Left lobe of liver (tissue), 2 donors: ENCODE measurements at places on chromosomes 1 and 21. TPM values are rescaled to one million over a fixed set of nuclear protein-coding genes. Genes with fewer than 3 reads are reported as not detected.
A peak's percentile ranks its signal among the peaks of the same experiment; 100 is the strongest.

The AVPR1B gene
- not detected for total RNA-seq

The KDF1 gene
- total RNA-seq: 2.9 TPM

The UTS2 gene
- not detected for total RNA-seq

The KIF17 gene
- 1.5 TPM for total RNA-seq

The CACNA1S gene
- total RNA-seq: not detected

The SYTL1 gene
- 0.81 TPM for total RNA-seq

The GRIK1 gene
- total RNA-seq: 0.18 TPM

The RNU1-3 gene
- total RNA-seq: 1,159 TPM

The TTLL10 gene
- not detected for total RNA-seq

The OR2L13 gene
- total RNA-seq: not detected

The TMEM240 gene
- 0.98 TPM for total RNA-seq

The VAV3 gene
- total RNA-seq: 0.86 TPM

The SYT2 gene
- total RNA-seq: not detected

The CR1L gene
- 0.43 TPM for total RNA-seq

The SARS1 gene
- 80.0 TPM for total RNA-seq

The S100A8 gene
- total RNA-seq: 23.7 TPM

The TNFSF18 gene
- 0.08 TPM for total RNA-seq

The PTGFR gene
- total RNA-seq: 0.91 TPM

- no peak for DNase-seq
Measured at GRCh38 chr1:53461323-53462044, 2.3 kb downstream of the DMRTB1 start.

- no peak for DNase-seq
Measured at GRCh38 chr1:90357995-90358394, 359.1 kb downstream of the BARHL2 start.

DNA sequence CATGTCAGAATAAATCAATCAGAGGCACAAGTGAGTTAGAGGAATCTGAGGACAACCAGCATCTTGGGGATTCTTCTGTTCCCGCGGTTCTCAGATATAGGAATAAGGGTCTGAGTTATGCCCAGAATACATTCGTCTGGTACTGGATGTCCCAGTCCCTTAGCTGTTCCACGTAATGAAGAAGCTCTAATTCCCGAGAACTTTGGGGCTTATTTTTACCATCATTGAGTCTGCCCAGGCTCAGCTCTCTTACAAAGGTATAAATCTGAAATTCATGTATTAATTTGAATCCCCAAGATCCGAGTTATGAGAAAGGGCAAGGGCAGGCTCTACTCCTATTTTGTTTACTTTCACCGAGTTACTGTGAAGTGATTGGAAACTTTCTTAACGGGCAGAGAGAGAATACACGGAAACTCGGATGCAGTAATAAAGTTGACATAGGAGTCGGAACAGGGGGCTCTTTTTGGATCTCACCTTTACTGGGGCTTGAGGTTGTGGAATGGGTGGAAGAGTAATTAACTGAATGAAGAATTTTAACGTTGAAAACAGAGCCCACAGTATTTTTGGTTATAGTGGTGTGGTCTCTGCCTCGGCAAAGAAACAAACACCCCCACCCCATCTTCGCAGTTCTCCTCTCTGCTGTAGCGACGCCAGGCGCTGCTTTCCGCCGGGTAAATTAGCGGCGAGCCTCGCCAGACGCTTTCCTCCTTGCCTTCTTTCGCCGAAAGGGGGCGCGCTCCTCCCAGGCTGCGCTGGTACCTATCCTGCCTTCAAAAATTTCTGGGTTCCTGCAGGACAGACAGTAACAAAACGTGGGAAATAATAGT is 7.1 kb downstream of the PRRX1 start:
- DNase-seq: no peak

DNA sequence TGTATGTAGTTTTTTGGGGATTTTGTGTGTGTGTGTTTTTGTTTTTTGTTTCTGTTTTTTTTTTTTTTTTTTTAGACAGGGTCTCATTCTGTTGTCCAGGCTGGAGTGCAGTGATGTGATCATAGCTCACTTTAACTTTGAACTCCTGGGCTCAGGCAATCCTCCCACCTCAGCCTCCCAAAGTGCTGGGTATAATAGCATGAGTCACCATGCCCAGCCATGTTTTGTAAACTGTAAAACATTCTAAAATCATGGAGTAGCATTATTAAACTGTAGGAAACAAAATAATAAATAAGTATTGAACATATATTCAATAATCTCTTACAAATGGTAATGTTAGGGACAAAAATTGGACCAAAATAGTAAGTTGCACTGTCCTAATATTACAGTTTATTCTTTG is 124.0 kb downstream of the FAF1 start:
- no peak for DNase-seq

- no peak for DNase-seq
Measured at GRCh38 chr1:161844696-161845095, 78.6 kb downstream of the ATF6 start.

DNA sequence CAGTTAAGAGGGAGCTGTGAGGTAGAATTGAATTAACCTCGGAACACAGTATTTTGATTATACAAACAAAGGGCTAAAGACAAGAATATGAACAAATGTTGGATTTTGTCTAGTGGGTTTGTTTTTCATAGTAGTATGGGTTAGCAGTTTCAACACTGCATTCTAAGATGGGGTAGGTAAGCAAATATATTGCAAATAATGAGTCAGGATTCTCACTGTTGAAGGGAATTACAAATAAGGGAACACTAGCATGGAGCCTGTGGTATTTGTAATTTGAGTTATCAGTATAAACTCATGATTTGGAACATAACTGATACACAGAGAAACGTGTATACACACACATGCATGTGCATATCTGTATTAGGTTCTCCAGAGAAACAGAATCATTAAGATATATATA is 44.5 kb downstream of the CD55 start:
- DNase-seq: no peak

DNA sequence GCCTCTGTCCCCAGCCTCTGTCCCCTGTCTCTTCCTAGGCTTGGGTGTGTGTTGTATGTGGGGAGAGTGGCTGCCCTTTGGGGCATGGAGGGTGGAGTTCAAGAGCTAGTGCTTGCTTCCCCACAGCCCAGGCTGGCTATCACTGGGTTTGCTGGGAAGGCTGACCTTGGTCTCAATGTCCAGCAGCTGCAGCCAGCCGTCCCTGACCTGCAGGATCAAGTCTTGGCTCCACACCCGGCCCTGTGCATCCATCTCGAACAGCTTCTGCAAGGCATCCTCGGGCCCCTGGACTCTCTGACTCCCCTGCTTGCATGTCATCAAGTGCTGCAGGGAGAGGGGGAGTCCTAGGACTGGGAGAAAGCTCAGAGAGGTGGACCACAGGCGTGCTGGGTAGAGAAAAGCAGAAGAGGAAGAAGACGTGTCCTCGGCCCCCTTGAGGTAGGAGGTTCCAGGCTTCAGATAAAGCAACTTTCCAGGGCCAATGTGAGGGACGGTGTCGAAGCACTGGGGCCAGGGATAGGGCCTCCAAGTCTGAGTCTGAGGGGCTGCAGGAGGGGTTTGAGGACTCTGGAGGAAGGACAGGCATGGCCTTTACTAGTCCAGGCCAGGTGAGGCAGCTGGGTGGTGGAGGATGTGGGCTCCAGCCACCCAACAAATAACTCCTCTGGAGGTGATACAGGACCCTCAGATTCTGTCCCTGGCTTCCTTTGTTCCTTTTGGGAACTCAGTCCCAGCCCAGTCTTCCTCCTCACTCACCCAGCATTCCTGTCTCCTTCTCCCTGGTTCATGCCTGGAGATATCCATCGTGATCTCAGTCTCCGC is 4.0 kb downstream of the EPS8L3 start:
- DNase-seq: peak; percentile 26

GRCh38 chr21:40404396-40404800 is 442.6 kb downstream of the DSCAM start:
- no peak for DNase-seq

- DNase-seq: no peak
Measured at GRCh38 chr1:84366786-84367185, 31.5 kb upstream of the DNASE2B start.

DNA sequence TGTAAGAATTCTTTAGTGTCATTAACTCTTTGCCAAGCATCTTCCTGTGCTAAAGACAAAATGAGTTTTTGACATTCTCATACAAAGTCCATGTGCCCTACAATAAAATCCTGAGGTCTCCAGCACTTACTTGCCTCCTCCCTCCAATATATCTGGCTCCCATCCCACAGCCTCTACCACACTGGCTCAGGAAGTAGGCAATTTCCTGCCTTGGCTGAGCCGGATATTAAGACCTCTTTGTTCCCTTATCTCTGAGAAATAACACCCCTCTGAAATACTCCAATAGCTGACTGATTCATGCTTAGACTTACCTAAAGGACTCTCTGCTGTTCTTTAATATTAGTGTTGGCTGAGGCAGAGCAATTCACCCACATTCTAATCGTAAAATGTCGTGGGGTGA is 37.6 kb upstream of the GORAB start:
- no peak for DNase-seq

GRCh38 chr1:235169986-235170385 is 8.9 kb upstream of the RBM34 start:
- no peak for DNase-seq

DNA sequence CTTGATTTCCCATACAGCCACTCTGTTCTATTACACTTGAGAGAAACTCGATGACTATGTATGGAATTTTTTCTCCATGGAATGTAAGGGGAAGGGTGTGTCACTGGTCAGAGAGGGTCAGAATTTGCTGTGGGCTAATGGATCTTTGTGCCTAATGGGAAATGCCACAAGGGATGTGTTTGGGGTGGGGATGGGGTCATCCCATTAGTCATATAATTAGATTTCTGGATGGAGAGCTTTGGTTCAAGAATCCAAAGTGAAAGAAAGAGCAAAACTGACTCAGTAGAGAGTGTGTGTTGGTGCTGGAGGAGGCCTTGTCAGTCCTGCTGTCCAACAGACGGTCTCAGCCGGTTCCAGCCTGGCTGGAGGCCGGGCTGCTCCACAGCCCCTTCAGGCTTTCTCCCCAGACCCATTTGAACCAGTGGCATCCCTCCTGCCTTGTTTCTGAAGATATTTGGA is 86.4 kb downstream of the LAMC2 start:
- no peak for DNase-seq

DNA sequence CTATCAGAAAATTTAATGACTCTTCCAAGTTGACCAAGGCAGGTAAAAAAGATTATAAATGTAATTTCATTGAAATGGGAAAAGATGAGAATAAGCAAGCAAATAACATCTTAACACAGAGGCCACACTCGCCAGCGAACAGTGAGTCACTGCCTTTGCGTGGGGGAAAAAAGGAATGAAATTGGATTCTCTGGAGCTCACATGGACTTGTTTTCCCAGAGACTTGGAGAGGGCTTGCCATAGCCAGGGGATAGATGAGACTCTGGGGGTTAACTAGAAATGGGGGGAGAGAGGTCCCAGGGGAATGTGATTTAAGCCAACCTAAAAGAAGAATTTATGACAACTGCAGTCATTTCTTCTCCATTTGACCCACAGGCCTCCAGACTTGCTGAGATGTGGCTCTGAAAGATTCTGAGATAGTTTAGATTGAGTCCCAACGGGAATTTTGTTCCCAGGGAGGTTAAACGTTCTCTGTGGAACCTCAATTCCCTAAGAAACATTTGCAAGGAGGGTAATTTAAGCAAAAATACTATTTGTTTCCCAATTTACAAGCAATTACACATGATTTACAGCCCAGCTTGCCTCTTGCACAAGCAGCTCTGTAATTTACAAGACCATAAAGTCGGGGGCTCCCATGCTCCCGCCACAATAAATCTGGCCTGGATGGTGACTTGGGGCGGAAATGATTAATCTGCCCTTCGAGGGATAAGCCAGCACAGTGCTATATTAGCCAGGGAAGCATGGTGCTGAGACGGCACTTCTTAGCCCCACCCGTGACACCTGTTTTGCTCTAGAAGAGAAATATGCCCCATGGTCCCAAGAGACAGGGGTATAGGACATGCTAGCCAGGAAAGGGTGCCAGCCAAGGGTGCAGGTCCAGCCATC is 68.8 kb downstream of the GRIK3 start:
- DNase-seq: no peak

DNA sequence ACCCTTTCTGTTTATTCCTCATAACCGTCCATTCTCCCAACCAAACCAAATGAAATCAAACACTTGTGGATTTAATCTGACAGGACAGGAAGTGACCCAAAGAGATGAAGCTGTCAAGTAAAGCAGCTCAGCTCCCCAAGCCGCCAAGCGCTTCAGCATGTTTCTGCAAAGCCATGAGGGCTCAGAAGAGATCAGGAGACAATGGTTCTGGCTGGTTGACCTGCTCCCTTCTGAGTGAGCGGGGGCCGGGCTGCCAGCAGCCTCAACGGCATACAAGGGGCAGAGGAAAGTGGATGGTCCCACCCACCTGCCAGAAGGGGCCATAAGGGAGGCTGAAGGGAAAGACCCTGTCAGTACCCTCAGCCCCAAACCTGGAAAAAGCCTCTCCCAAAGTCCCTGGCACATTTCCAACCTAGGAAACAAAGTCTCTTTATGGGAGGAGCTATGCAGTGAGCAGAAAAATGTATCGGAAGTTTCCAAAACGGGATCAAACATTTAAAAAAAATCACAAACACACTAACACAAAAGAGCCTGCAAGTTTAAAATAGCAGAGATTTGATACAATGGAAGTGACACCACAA is 45.4 kb downstream of the SLC45A1 start:
- DNase-seq: no peak

DNA sequence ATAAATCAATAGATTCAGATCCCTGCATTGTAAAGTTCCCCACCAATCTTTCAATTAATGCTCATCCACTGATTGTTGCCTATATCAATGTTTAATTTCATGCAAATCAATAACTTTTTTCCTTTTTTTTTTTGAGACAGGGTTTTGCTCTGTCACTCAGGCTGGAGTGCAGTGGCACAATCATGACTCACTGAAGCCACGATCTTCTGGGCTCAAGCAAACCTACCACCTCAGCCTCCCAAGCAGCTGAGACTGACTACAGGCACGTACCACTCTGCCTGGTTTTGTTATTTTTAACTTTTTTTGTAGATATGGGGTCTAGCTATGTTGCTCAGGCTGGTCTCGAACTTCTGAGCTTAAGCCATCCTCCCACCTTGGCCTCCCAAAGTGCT is 25.7 kb downstream of the DIO1 start:
- no peak for DNase-seq

DNA sequence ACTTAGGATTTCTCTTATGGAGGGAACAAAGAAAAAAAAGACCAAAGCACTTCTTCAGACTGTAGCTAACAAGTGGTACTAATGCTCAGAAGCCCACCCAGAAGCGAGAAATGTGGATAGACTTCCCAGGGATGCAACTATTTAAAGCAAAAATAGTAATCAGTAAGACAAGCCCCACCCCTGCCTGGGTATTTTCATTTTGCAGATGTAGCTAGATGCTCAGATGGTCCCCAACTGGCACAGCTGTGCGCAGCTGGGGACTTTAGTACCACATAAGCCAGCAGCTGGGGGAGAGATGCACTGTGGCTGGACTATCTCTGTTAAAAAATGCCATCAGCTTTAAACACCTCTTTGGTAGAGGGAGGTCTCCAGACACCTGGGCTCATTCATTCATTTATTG is 77.8 kb upstream of the SPAG17 start:
- DNase-seq: no peak

GRCh38 chr1:185376840-185377635 is 60.0 kb upstream of the IVNS1ABP start:
- no peak for DNase-seq

GRCh38 chr1:2050793-2051682 is 827 bp downstream of the PRKCZ start:
- DNase-seq: no peak

GRCh38 chr1:205636732-205637131 is 4.9 kb upstream of the ELK4 start:
- no peak for DNase-seq
